ENCODE measurements at places on chromosomes 6 and 20.

- no peak for DNase-seq
Observed at GRCh38 chr6:84466511-84466910, 239.1 kb upstream of the CEP162 start.

GRCh38 chr20:37801921-37802320 is 101.0 kb upstream of the VSTM2L start:
- DNase-seq: no peak

DNA sequence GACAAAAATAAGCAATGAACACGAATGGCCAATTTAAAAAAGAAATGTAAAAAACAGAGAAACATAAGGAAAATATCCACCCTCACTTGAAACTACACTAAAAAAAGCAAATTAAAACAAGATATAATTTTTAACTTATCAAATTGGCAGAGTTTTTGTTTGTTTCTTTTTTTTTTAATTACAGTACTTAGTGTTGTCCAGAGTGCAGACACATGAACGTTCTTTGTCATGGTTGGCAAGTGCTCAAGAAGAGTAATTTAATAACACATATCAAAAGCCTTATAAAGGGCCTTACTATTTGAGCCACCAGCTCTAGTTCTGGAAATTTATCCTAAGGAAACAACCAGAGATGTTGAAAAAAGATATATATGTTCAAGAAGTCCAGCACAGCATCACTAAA is 142.3 kb downstream of the ATXN1 start:
- DNase-seq: no peak

DNA sequence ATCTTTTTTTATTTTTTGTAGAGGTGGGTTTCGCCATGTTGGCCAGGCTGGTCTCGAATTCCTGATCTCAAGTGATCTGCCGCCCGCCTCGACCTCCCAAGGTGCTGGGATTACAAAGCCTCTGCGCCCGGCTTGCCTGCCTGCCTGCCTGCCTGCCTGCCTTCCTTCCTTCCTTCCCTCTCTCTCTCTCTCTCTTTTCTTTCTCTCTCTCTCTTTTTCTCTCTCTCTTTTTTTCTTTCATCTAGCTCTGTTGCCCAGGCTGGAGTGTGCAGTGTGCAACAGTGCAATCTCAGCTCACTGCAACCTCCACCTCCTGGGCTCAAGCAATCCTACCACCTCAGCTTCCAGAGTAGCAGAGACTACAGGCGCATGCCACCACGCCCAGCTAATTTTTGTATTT is 4.6 kb upstream of the ILRUN start:
- DNase-seq: peak; percentile 17

DNA sequence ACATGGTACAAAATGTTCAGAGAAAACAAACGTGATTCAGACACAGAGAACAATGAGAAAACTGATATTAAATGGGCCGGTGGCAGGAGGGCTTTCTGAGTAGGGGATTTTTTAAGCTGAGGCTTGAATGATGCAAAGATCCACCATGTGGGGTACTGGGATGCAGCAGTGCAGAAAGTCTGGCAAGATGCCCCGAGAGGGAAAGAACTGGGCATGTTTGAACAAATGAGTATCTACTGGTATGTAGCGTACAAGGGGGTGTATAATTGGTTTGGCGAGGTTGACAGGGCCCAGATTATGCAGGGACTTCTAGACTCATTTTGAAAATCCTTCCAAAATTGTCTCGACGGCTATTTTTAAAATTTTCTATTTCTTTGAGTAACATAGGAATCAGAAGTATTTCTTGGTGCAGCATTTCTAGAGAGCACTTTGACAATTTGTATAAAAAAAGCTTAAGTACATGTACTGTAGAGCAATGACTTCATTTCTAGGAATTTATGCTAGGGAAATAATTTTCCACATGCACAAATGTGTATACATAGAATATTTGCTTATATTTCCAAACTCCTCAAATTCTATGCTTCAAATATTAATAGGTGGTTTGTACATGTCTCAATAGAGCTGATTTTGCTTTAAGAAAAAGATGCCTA is 119.6 kb upstream of the DOK5 start:
- no peak for DNase-seq

- DNase-seq: no peak
Observed at GRCh38 chr6:1722801-1723200, 113.1 kb downstream of the FOXC1 start.

- DNase-seq: no peak
Observed at GRCh38 chr6:1842334-1842733, 232.6 kb downstream of the FOXC1 start.

DNA sequence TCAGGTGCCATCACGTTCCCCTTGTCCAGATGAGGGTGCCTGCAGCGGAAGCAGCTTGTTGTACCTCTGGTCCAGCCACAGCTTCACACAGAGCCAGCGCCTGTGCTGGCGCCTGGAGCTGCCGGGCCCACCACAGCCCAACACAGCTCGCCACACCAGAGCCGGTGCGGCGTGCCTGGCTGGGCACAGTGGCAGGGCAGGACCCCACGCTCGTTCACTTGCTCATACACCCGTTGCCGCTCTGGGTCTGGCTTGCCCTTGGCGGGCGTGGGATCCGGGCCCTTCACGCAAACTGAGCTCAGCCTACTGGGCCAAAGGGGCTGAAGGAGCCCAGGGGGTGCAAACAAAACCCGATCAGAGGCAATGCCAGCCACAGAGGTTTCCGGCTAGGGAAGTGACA is 492.5 kb upstream of the MANEA start:
- DNase-seq: no peak

DNA sequence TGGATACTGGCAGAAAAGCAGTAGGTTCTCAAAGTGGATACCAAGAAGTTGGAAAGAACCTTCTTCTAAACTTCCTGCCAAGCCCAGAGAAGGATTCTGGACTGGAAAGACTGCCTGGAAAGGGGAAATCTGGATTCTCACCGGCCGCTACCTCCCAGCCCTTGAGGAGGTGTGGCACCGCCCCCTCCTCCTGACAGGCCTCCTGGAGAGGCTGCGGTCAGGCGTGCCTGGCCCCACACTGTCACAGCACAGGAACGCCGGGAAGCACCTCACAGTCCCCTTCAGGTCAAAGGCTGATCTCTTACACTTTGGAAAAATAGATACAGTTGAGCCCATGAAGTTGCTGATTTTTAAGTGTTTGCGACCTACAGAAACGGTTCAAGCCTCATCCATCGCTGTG is 16.3 kb upstream of the PDE10A start:
- DNase-seq: no peak

- no peak for DNase-seq
Observed at GRCh38 chr6:167791780-167792478, 34.8 kb upstream of the AFDN start.

GRCh38 chr6:111278731-111279130 is 191.4 kb downstream of the SLC16A10 start:
- no peak for DNase-seq

DNA sequence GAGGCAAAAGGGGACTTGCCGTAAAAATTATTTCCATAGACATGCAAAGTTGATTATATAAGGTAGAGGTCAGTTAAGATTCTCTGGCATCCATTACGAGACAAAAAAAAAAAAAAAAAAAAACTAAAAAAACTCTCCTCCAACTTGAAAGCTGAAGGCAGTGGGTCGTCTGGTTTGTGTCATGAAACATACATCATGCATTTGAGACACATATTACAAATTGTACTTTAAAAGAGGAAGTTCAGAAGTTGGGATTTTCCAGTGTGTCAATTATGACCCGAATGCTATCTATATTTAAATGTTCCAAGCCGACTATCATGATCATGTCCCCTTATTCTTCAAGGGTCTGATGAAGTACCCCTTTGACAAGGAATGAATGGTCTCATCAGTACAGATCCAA is 125.1 kb downstream of the ZNF217 start:
- DNase-seq: no peak

- no peak for DNase-seq
Observed at GRCh38 chr20:5122873-5123260, 3.1 kb upstream of the PCNA start.

- DNase-seq: no peak
Observed at GRCh38 chr6:71879016-71879415, 7.3 kb upstream of the RIMS1 start.

DNA sequence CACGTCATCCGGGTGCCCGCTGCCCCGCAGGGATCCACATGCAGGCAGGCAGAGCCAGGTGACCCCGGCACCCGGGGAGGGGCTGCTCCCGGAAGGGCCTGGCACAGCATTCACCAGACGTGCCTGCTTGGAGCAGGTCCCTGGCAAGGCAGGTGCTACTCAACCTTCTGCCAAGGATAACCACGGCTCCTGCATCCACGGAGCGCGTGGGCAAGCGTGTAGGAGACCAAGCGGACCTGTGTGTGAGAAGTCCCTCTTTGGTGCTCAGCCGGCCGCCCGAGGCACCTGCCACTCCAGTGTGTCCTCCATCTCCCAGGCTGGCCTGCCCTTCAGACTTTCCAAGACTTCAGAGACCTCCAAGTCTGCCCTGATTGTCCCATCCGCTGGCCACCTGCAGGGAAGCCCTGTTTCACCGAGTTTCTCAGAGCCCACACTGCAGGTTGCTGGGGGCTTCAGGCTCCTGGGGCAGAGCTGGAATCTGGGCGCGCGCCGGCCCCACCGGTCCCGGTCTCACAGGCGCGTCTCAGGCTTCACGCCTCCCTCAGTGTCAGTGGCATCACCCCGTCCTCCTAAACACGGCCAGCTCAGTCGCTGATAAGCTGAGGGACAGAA is 124.3 kb downstream of the DLL1 start:
- DNase-seq: no peak

DNA sequence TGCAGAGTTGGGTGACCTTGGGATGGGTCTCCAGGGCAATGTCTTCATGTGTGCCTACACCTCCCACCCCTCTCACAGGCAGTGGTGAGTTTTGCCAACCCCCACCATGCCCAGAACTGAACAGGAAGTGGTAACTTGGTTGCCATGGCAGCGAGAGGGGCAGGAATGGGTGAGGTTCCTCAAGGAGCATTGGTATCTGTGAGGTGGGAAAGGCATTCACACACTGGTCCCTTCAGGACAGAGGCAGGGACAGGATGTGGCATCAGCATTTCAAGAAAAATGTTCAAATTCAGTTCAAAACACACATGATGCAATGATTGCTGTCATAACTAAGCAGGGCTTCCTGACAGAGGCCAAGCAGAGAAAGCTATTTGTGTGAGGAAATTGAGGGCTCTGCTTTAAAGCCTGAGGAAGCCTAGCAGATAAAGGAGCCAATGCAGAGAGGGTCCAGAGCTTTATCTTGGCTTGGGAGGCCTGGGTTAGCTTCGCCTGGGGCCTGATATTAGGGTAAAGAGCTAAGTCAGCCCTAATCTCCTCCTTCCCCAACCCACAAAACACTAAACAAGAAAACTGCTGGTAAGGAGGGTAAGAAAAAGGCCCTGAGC is 551 bp downstream of the TREML2 start:
- no peak for DNase-seq

DNA sequence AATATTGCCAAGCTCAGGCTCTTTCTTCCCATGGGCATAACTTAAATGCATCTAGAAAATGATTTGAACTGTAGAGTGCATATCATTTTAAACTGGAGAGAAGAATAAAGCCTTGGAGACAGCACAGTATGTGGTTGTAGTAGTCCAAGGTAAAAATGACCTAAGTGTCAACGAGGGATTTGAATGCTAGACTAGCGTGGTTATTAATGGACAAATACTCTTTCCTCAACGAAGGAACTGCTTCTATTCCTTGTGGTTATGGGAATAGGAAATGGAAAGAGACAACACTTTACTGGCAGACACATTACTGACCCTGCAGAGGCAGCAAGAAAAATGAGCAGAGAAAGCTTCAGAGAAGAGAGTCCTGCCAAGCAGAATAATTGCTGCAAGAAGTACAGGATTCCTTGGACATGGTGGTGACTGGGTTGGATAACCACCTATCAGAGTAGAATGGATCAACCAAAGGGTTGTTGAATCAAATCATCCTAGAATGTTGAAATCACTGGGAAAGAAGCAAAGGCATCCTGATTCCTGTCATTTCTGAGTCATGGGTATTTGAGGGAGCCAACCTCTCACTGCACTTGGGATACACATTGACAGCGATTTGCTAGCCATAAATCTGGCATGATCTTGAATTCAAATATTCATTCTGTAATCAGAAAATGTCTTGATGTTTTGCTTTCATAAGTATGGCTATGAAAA is 258.1 kb upstream of the EPHA7 start:
- no peak for DNase-seq
